ENCODE measurements at places on chromosomes 12 and 14.

GRCh38 chr12:110343114-110343513, 60.4 kb downstream of the ANAPC7 start:
- DNase-seq: no peak

DNA sequence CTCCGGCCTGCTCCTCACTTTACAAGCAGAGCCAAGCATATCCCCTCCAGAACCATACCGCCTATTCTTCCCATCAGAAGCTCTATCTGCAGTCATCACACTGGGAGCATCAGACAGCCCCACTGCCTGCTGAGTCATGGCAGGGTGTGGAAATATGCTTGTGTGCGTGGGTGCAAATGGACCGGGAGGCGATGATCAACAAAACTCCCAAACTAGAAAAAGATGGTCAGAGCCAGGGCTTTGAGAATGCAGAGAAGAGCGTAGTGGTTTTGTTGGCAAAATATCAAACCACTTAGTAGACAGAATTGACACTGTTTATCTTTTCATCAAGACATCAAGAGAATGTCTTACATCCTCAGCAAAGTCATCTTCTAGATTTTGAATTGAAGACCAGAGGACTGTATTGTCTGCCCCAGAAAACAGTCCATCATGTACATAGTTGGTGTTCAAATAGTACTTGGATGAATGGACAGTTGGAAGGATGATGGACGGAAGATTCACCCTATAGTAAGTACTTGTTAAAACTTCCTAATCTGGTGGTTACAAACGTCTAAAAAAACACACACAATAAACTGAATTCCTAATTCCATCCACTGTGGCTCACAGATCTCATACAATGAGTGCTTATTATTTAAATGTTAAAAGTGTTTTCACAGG, 54.9 kb downstream of the VWF start:
- DNase-seq: peak; percentile 78

- DNase-seq: no peak
Observed at GRCh38 chr12:15179672-15180071, 41.5 kb downstream of the RERG start.

DNA sequence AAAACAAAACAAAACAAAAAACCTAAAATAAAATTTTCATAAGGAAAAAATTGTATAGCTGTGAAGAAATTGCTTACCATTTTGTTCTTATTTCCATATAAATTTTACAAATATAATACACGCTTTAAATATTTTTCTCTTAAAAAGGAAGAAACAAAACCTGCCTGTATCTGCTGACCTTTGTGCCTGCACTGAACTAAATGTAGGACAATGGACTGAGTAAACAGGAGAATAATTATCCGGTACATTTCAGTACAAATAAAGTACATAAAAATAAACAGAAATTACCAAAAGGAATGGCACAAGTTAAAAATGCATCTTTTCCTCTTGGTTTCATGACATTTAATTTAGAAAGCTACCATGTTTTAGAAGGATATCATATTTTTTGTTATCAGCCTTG, 112.3 kb downstream of the DNAI7 start:
- DNase-seq: no peak

- no peak for DNase-seq
Observed at GRCh38 chr12:52628111-52628507, 9.8 kb upstream of the KRT73 start.

DNA sequence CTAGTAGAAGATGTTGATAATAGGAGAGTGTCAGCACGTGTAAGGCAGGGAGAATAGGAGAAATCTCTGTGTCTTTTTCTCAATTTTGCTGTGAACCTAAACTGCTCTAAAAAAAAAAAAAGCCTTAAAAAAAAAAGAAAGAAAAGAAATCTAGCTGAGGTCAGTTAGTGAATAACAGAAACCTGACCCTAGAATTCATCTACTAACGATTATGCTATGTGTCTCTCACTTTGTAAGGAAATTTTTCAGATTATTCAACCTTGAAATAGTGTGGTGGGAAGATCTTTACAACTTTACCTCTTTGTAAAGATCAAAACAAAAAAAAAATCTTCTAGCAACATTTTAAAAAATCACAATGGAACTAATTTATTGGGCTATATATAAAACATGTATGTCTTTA, 995.7 kb downstream of the GALC start:
- DNase-seq: no peak

DNA sequence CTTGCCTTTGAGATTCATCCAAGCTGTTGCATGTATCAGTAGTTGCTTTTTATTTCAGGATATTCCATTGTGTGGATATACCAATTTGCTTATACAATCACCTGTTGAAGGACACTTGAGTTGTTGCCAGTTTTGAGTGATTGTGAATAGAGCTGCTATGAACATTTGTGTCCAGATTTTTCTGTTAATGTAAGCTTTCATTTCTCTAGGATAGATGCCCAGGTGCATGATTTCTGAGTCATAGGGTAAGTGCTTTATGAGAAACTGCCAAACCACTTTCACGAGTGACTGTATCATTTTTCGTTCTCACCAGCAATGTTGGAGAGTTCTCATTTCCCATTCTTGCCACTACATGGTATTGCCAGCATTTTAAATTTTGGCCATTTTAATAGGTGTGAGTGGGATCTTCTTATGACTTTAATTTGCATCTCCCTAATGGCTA, 434.6 kb upstream of the RGS6 start:
- no peak for DNase-seq

DNA sequence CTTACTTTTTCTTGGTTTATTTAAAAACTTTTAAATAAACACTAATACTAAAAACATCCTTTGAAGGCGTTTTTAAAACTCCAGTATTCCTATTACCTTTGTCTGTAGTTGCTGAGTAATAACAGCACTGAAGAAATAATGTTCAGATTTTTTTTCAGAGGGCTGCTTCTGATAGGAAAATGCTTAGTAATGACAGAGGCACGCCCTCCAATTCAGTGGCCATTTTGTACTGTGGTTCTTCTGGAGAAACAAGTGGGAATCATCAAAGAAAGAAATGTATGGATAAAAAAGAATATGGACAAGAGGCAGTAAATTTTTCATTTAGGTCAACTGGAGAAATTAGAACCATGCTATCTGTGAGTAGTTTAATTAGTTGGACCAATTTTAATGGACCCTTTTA, 13.6 kb downstream of the VEZT start:
- no peak for DNase-seq

DNA sequence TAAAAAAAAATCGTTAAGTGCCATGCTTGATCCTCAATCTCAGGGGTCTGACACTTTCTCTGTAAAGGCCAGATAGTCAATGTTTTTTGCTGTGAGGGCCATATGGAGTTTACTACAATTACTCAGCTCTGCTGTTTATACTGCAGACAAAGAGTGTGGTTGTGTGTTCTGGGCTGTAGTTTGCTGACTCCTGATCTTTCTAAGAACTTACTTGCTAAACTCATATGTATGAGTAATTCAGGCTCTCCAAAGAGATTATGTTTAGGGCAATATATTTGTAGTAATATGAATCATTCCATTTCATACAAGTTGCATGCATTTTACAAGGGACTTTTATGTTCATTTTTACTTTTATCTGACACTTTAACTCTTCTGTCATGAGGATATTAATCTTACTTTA, 188.2 kb downstream of the TMTC2 start:
- DNase-seq: no peak

DNA sequence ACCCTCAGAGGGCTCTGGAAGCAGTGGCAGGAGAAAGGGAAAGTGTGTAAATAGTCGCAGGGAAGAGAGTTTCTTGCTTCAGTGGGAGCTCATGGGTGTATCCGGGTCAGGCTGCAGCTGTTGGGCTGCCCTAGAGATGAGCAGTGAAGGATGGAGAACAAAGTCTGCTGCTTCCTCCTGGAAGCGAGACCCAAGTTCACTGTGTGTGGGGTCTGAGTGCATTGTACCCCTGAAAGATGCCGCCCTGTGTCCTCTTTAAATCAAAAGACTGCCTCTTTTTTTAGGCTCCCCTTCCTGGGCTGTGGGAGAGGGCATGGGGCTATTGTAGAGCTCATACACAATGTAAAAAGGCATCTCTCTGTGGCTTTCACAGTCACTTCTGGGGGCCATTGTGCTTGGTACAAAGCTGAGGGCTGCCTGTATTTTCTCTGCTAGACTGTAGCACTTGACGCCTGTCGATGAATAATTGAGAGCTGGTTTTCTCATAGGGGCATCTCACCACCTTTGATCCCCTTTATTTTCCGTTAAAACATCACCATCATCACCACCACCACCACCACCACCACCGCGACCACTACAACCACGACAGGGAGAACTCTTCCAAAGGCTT, 16.7 kb downstream of the CHST11 start:
- no peak for DNase-seq

- no peak for DNase-seq
Observed at GRCh38 chr12:14921218-14921617, 17.1 kb downstream of the ERP27 start.

DNA sequence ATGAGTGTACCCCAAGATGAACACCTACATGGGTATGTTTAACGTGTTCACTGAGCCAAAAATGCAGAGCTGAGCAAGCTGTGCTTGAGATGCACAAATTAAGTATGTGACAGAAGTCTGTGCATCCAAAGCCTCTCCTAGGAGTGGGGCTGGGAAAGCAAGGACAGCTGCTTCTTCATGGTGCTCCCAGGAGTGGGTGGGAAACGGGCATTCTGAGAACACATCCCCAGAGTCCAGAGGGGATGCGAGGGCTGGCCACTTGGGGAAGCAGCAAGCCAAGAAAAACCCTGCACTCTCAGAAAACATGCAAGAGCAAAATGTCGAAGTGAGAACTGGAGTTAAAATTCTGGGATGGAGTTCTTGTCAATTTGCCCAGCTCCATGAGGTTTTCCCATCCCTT, 414.3 kb downstream of the BCAT1 start:
- DNase-seq: no peak

- peak; percentile 40 for DNase-seq
Observed at GRCh38 chr14:38291681-38292467, 36.0 kb upstream of the CLEC14A start.

GRCh38 chr14:68877993-68878575, 85.2 kb upstream of the ZFP36L1 start:
- no peak for DNase-seq

DNA sequence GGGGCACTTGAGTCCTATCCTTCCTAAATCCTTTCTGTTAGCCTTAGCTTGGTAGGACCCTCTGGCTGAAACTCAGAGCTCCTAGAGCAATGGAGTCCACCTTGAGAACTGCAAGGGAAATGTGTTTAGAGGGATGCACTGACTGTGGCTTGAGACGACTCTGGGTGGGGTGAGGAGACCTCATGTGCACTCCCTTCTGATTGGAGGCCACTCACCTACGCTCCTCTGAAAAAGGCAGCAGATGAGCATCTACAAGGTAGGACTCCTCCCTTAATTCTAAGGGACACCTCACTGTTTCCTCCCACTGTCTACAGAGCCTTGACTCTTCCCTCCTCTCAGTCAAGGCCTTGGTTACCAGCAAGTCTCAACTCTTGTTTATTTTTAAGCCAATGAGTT, 1.0 kb downstream of the MAP3K12 start:
- no peak for DNase-seq

DNA sequence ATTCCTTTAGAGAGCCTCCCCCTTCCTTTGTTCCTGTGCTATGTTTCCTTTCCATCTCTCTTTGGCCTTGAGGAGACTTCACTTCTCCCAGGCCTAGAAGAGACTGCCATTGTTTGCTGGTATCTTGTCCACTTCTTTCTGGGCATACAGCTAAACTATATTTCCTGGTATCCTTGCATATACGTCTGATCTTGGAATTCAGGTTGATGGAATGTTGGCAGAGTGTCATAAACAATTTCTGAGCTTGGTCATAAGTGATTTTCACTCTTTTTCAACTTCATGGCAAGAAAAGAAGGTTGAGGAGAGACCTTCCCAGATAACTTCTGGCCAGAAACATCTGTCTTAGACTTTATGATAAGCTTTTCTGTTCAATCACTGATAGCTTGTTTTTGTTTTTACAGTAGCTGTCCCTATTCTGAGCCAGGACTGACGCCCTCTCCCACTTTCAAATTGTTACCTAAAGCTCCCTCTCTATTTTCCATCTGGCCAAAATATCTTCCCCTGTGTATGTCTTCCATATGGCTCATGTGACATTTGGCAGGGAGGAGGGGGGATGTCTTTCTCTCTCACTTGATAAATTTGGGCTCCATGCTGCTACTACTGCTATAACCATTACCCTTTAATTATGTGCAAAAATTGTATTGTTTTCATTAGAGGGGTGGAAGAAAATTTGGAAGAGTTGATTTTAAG, 457.0 kb downstream of the ADAMTS20 start:
- no peak for DNase-seq

DNA sequence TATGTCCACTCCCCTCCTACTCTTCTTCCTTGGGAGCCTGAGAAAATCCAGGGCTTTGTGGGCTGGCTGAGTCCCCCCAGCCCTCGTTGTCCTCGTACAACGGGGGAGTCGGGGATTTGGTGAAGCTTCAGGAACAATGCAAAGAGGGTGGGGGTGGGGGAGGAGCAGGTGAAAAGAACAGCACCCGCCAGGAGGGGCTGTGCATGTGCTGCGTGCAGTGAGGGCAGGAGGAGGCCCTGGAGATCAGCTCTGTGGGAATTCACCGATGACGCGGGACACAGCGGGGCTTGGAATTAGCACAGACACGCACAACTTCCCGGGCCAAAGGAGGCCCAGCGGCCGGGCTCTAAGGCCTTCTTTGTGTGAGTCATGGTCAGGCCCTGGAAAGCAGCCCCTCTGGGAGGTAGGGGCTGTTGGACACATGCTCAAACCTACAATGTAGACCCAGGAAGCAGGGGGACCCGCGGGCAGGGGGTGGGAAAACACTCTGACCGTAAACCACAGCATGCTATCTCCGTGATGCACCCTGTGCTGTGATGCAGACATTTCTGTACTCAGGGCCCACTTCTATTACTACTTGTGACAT, 32.8 kb downstream of the RBM19 start:
- peak; percentile 33 for DNase-seq

DNA sequence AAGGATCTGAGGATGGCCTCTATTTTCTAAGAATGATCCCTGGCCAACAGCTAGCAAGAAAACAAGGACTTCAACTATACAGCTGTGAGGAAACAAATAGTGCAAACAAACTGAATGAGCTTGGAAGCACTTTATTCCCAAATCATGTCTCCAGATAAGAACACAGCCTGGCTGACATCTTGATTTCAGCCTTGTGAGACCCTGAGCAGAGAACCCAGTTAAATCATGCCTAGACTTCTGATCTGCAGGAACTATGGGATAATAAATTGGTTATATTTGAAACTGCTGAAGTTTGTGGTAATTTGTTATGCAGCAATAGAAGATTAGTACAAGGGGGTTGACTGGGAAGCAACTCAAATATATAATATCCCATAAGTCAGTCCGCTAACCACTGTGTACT, 183.9 kb upstream of the BMP4 start:
- no peak for DNase-seq

DNA sequence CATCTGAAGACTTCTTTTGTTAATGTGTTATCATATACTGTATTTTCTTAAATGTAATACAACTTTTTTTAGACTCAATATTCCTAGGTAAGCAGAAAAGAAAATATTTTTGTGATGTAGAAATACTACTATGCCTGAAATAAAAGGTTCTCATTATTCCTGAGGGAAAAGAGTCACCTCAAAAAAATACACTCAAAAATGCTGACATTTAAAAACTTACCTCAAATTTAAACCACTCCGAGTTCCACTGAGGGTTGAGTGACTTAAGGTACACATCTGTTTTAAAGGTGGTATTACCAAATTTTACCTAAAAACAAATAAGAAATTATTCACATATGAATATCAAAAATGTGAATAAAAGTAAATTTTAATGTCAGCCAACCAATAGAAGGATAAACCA, 9.3 kb downstream of the C2CD5 start:
- no peak for DNase-seq

- no peak for DNase-seq
Observed at GRCh38 chr12:131366261-131366871, 344.5 kb upstream of the SFSWAP start.

GRCh38 chr14:101150039-101150610, 246.6 kb upstream of the RTL1 start:
- DNase-seq: no peak

- DNase-seq: no peak
Observed at GRCh38 chr14:65993996-65994395, 492.2 kb upstream of the CCDC196 start.

All from AG04449 (cell line).